ENCODE measurements at places on chromosomes 6 and 20.

DNA sequence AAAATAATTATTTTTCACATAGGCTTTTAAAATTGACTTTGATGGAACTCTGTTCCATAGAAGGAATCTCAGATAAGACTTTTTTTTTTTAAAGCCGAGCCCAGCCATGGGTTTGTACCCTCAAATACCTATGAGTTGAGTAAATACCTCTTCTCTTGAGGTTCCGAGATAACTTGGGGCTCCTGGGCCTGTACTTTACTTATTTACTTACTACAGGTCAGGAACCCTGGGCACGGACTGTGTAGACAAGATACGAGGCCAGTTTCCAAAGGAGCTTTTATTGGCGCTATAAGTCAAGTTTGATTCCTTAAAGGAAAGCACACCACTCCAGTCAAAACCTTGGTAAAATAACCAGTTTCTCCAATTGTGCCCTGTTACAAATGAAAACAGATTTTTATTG lies 7.5 kb downstream of the AFG1L start:
- DNase-seq: no peak

GRCh38 chr20:63037669-63038268 lies 31.0 kb upstream of the BHLHE23 start:
- DNase-seq: no peak

DNA sequence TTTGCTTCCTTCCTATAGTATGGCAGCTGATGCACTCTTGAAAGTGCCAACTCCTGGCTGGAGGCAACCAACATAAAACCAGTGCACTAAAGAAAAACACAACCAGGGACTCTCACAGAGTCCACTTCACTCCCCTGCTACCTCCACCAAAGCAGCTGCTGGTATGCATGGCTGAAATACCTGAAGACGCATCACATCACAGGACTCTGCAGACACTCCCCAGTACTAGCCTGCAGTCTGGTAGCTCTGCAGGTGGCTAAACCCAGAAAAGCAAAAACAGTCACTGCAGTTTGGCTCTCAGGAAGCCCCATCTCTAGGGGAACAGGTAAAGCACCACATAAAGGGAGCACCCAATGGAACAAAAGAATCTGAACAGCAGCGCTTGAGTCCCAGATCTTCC lies 473.0 kb upstream of the SPTLC3 start:
- DNase-seq: peak; percentile 12

DNA sequence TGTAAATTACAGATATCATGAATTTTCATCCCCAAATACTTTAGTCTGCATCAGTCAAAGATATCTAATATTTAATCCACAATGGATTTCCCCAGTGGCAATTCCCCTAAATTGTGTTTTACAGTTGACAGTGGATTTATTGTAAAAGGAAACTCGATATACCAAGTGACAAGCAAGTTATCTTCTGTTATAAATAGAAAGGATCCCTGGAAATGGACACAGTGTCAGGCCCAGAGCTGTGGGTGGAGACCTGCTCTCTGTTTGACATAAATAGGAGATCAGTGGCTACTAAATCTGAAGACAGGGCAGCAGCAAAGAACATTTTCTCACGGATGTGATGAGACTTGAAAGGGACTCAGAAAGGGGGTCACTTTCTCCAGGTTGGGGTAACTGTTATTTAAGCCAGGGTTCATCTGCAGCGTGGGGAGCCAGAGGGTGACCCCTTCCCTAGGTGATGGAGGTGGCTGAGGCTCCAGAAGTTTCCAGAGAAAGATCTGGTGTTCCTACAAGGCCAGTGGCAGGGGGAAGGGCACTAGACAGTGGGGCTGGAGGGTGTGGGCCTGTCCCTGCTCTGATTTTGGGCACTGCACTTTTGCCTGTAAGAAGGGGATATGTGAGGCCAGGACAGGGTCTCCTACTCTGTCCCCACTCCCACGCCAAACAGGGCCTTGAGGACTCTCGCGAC lies 12.3 kb upstream of the FAM110A start:
- no peak for DNase-seq

GRCh38 chr6:38021029-38021428 lies 201.5 kb downstream of the ZFAND3 start:
- no peak for DNase-seq

DNA sequence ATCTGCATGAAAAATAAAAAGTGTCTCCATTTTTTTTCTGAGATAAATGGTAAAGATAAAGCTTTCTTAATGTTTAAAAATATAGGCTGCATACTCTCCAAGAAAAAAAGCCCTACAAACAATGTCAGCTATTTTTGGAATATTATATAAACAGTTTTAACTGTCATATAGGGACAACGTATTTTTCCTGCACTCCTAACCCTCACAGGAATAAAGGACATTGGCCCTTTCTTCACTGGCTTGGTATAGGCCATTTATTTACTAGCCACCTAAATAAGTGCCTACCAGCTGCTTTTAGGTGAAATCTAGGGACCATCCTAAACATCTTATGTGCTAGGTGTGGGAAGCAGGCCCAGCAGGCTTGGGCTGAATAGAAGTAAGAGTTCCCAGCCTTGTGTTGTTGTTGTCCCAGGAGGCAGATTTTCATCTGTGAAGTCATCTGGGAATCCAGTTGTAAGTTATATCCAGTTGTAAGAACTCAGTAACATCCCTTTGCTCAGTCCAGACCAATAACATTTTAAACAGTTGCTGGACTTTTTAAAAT lies 21.3 kb downstream of the FOXO3 start:
- DNase-seq: no peak

DNA sequence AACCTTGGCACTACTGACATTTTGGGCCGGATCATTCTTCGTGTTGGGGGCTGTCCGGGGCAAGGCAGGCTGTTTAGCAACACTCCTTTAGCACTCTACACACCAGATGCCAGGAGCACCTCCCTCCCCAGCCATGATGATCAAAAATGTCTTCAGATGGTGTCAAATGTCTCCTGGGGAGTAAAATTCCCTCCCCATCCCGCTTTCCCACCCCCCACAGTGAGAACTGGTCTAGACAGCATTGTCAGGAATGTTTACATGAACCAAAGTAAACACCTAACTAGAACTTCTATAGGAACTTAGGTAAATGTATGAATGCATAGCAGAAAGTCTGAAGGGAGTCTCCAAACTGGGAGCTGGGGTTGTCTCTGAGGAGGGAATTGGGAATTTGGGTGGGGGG lies 70.0 kb upstream of the TOP1 start:
- DNase-seq: no peak

GRCh38 chr6:167791780-167792478 lies 34.8 kb upstream of the AFDN start:
- no peak for DNase-seq

DNA sequence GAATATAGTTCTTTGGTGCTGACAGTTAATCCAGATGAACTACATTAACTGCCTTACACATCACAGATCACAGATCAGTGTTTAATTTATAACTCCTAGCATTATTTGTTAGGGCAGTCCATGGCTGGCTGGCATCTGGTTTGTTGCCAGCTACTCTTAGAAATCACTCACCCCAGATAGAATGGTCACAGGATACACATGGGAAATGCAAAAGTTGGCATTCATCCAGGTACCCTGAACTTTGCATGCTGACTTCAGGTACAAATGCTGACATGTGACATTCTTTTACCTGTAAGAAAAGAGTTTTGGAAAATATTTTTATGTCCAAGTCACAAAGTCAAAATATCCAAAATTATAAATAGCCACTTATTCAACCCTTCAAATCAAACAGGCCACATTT lies 20.2 kb downstream of the FBXL4 start:
- DNase-seq: no peak

GRCh38 chr6:13288969-13289391 lies 39.4 kb downstream of the TBC1D7 start:
- DNase-seq: no peak

DNA sequence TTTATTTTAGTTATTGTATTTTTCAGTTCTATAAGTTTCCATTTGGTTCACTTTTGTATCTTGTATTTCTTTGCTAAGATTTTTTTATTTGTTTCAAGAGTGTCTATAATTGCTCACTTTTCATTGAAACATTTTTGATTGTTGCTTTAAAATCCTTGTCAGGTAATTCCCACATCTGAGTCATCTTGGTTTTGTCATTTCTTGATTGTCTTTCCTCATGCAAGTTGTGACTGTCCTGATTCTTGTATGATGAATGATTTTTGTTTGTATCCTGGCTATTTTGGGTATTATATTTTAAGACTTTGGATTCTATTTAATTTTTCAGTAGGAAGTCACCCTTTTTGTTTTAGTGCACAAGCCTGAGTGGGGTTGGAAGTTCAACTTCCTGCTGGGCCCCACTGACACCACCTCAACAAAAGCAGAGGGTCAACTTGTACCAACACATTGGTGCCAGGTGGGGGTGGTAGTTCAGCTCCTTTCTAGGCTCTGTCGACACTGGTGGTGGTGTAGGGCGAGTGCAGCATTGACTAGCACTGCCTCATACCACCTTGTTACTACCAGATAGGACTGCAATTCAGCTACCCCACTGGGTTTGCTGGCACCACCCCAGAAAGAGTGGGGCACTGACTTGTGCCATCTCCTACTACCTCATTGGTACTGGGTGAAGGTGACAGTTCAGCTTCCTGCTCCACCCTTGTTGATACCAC lies 8.8 kb downstream of the RSPH3 start:
- DNase-seq: no peak

DNA sequence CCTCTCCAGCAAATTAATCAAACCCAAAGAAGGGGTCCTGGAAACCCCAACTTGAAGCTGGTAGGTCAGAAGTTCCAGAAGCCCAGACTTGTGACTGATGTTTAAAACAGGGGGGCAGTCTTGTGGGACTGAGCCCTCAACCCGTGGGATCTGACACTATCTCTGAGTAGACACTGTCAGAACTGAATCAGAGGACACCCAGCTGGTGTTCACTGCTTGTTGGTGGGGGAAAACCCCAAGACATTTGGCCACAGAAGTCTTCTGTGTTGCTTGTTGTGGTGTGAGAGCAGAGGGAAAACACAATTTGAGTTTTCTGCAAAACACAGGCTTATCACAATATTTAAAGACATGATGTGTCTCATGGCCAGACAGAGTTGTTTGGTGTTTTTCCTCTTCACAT lies 29.9 kb downstream of the KIF13A start:
- no peak for DNase-seq

- DNase-seq: no peak
Measured at GRCh38 chr6:21349834-21350233, 243.7 kb upstream of the SOX4 start.

DNA sequence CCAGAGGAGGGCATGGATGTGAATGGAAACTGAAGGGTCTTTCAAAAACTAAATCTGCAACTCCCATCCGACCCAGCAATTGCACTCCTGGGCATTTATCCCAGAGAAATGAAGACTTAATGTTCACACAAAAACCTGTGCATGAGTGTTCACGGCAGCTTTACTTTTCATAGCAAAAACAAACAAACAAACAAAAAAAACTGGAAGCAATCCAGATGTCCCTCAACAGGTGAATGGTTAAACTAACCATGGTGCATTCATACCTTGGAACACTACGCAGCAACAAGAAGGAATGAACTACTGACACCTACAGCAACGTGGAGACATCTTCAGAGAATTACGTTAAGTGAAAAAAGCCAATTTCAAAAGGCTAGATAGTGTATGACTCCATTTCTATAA lies 32.2 kb downstream of the PMEPA1 start:
- no peak for DNase-seq

DNA sequence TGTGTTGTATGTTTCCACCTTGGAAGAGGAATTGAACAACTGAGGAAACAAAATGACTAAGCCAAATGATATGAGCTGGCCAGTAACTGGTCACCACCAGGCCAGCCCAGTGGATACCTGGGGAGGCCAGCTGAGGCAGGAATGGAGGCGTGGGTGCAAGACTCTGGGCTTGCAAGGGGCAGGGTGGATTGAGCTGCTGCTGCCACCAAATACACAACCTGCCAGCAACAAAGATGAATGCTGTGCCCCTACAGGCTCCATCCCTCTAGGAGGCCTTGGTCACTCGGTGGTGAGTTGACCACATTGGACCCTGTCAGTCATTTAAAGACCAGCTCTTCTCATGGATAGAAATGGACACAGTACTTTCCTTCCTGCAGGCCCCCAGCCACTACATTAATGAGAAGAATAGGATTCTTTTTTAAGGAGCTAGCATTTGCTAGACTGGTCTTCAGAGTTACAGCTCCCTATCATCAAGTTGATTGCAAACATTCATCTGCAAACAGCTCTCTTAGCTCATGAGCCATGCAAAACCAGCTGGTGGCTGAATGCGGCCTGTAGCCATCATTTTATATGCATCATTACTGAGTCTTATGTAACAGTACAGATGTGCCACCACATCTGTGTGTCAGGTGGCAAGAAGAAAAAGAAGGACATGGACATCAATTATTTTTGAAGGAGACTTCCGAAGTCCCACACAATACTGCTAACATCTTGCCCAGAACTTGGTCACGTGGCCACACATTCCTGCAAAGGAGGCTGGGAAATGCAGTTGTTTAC lies 26.3 kb upstream of the SLC22A3 start:
- no peak for DNase-seq

- no peak for DNase-seq
Measured at GRCh38 chr6:14048837-14049236, 68.7 kb upstream of the CD83 start.

GRCh38 chr6:37406726-37407341 lies 26.2 kb upstream of the CMTR1 start:
- DNase-seq: no peak

DNA sequence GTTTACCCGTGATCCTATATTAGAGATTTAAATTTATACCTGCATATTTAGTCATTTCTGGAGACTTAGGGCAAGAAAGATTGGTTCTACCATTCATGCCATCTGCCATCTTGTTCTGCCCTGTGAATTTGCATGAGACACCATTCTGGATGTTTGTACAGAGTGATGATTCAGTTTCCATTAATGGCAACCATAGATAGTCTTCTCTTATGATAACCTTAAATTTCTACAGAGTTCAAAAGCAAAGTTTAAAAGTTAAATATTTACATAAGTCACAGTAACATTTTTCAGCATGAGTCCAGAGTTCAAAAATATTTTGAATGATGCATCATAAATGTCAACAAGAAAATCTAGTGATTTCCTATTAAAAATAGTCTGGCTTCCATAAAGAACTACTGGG lies 23.2 kb downstream of the PLCB1 start:
- no peak for DNase-seq

- DNase-seq: no peak
Measured at GRCh38 chr6:7866526-7866925, 44.1 kb downstream of the TXNDC5 start.

DNA sequence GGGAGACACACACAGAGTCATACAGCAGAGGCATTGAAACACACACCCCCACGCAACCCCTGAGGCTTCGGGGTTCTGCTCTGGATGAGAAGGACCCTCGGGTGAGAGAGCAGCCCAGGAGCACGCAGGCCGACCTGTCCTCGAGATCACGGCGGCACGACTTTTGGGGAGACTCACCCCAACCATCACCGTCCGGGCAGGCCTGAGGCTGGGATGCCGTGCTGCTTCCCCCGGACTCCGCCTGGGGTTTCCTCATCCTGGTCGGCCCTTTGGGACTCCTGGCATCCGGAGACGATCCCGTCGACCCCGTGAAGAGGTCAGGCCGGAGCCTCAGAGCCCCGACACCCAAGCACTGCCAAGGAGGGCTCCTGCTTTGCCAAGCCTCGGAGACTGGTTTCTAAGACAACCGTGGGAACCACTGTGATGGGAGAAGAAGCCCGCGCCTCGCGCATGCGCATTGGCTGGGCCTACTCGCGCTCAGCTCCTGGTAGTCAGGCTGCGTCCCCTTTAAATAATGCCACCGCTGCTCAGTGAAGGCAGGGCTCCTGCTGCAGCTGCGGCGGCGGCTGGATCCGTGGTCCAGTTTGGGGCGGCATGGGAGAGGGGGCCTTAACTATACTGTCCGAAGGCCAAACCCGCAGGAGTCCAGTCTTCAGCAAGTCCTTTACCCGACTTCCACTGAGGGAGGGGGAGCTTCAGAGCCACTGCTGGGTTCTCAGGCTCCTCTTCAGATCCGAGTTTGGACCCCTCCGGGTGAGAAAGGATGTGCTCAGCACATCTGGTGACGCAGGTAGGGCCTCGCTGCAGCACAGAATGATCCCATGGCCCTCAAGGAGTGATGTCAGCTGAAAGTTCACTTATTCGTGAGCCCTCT lies 171.4 kb upstream of the ZNF337 start:
- DNase-seq: peak; percentile 24
